Glutamatergic neuron (in vitro differentiated cells): ENCODE measurements at places on chromosomes 3 and 15.

DNA sequence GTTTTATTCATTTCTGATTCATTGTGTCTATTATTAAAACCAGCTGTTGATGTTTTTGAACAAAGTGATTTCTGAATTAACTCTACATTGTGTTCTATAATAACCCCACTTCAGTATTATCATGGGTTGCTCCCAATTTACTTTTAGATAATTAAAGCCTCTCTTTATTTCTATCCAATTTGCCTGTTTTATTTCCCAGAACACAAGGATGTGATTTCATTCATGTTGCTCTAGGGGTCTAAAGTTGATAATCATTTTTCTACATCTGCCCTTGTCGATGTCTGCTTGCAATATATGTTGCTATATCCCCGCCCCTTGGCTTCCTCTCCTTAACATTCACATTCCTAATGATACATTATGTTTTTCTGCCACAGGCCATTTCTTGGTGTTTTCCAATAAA, 747.3 kb downstream of the CADM2 start:
- no peak for DNase-seq

GRCh38 chr3:30790150-30790549, 104.3 kb downstream of the GADL1 start:
- DNase-seq: no peak

DNA sequence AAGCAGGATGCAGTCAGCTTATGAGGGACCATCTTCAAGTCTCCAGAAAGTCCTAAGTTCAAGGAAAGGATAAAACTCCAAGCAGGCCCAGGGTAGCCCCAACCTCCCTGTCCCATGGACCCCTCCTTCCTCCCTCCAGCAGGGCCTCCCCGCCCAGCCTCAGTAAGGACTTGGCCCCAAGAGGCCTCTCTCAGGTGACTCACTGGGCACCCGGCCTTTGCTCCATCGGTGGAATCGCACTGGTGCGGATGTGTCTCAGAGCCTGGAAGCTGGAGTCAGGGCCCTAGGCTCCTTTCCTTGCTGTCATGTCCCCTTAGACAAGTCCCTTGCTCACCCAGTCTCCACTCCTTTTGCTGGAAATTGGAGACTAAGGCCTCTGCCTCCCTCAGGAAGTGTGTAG, 114.4 kb upstream of the RNF7 start:
- no peak for DNase-seq

- DNase-seq: peak; percentile 84
Measured at GRCh38 chr3:185942907-185943759, 5.3 kb upstream of the TRA2B start.

GRCh38 chr3:60920519-60920918, 330.7 kb downstream of the FHIT start:
- no peak for DNase-seq

DNA sequence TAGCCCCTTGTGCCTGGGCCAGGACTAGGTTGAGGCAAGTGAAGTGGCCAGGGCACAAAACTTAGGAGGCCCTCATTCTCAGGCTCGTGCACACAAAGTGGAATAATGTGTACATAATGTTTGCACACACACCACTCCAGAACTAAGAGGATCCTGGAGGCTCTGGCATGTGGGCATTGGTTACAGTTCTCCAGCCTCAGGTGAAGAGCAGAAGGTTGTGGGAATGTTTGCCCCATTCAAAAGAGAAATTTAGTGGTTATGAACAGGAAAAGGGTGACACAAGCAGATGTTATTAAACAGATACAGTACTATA, 31.3 kb downstream of the ASB7 start:
- no peak for DNase-seq
